Activated CD8-positive, alpha-beta T cell treated with anti-CD3 and anti-CD28 coated beads for 36 hours (primary cell): ENCODE measurements at places on chromosomes 7 and 10.

DNA sequence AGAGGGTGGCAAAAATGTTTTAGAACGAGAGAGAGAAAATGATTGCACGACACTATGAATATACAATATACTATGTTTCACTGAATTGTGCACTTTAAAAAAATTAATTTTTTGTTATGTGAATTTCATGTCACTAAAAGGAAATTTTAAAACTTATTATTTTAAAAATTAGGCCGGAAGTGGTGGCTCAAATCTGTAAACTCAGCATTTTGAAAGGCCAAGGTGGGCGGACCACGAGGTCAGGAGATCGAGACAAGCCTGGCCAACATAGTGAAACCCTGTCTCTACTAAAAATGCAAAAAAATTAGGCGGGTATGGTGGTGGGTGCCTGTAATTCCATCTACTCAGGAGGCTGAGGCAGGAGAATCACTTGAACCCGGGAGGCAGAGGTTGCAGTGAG is 642.5 kb downstream of the XPNPEP1 start:
- no peak for DNase-seq

DNA sequence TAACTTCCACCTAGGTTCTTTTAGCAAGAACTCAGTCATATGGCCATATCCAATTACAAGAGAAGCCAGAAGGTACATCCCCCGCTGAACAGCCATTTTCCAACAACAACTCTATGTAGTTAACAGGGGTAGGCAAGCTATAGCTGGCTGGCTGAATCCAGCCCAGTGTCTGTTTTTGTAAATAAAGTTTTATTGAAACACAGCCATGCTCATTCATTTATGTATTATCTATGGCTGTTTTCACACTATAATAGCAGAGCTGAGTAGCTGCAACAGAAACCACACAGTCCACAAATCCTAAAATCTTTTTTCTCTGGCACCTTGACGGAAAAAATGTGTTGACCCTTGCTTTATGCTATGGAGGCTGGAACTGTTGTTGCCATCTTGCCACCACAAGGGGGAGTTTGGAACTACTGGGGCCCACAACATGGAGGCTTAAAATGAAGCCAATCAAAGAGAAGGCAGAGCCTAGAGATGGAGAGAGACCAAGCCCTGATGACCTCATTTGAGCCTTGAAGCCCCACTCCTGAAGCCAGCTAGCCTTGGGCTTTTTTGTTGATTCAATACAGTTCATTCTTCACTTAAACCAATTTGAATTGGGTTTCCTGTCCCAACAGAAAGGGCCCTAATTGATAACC is 33.3 kb upstream of the XPNPEP1 start:
- DNase-seq: peak; percentile 50

DNA sequence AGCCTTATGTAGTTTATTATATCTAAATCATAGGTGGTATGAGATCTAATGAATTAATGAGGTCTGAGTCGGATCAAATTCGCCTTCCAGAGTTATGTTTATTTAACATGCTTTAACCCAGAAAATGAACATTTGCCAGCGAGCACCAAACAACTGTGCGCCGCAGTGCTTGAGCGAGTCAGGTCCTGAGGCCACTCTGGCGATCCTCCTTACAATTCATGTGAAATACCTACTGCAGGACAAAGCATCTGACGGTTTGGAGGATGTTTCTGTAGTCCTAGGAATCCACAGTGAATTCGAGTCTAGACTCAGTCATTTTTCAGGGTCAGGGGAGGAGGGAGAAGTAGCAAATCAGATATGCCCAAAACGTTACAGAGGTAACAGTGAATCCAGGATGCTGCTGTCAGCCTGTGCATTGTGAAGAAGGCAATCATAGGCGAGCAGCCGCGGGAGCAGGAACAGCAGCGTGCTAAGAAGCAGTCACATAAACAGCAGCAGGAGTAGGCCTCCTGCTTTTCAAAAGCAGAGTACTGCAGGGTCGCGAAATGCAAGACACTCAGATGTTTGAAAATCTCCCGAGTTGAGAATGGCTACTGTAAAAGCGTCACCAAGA is 120.2 kb downstream of the CACNB2 start:
- no peak for DNase-seq

DNA sequence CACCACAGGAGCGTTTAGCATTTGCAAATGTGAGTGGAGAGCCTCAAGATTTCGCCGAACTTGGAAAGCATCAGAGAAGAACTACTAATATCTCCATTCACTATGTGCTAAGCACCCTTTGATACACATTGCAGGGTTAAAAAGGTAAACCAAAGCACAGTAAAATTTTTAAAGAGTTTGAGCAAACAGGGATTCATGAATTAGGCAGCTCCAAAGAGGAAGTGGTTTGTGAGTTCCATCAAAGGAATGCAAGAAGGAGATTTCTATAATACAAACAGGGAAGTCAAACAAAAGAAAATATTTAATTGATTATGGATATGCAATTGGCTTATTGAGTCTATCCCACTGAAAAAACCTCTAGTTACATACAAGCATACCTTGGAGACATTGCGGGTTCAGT is 81.1 kb upstream of the TMEM72 start:
- DNase-seq: no peak

DNA sequence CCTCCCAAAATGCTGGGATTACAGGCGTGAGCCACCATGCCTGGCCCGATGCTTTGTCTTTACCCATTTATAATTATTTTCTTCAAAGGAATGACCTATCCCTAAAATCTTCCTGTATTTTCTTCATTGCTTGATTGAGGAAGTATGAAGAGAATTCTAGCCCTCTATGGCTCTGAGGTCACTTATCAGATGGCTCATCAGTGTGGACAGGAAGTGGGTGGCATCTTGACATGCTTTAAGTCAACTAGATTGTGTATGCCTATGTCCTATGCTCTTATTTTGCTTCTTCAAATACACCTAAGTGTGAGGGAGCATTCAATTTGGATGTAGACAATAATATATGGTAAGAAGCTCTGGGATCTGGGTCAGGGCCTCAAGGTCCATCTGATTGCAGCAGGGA is 1020.5 kb downstream of the LRMDA start:
- DNase-seq: no peak

- DNase-seq: peak; percentile 73
Observed at GRCh38 chr7:30478349-30479201, at the start of gene NOD1. NOD1 (minus strand) TSS chr7:30478784; CDS start chr7:30456921, 21,863 bp downstream.

DNA sequence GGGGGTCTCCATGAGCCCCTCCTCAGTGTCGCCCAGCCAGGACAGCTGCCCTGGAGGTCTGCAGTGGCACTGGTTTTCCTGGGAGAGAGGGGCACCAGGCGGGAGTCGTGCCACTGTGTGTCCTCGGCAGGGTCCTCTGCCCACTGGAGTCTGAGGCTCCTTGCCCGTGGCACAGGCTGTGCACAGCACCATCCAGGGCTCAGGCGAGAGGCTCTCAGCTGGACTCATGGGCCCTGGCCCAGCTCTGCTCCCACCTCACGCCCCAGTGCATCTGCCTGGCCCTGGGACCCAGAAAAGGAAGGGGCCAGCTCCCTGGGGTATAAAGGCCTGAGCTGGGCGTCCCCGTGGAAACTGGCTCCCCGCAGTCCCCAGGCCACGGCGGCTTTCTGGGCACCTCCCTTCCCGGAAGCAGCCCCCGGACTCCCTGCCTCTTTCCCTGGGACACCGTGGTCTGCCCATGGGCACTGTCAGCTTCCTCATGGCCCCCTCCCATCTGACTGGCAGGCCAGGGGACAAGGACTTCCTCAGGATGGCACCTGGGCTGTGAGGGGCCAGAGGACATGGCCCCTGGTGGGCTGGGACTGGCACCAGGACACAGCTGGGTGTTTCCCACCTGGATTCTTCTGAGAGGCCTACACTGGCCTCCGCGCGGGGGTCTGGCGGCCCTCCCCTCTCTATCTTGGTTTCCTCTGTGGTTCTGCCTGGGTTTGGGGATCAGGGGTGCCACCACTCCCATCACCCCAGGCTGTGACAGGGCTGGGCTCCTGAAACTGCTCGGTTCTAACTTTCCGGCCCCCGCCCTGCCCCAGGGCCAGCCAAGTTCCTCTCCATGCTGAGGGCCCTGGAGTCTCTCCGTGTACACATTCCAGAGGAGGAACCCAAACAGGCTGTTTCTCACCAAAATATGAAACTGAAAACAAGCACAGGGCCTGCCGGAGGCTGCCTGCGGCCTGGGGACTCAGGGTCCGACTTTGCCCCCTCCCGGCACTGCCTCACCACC is 5.5 kb downstream of the FOXL3 start:
- no peak for DNase-seq
